Right renal pelvis (tissue), 4 donors: ENCODE measurements at places on chromosomes 2 and 18.

- DNase-seq = no peak
Measured at GRCh38 chr18:57771626-57772025, 31.5 kb downstream of the ATP8B1 start.

DNA sequence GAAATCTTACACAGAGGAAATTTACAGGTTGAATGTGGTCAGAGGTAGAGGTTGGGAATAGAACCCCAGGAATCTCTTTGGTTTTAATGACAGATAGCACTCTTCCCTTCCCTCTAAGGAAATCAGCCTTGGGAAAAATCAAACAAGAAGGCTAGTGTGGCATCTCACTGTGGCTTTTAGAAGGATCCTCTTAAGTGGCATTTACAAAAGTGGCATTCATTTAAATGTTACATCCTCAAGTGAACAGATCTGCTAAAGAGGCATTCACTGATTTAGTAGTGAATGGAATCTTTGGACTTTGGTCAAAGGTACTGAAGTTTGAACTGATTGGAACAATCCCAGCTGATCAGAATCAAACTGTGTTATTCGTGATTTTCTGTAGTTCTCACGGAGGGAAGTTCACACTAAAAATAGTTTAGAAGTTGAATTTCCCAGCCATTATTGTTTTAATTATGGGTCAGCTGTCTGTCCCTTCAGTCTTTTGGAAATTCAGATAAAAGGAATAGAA is 136.5 kb upstream of the FN1 start:
- no peak for DNase-seq

DNA sequence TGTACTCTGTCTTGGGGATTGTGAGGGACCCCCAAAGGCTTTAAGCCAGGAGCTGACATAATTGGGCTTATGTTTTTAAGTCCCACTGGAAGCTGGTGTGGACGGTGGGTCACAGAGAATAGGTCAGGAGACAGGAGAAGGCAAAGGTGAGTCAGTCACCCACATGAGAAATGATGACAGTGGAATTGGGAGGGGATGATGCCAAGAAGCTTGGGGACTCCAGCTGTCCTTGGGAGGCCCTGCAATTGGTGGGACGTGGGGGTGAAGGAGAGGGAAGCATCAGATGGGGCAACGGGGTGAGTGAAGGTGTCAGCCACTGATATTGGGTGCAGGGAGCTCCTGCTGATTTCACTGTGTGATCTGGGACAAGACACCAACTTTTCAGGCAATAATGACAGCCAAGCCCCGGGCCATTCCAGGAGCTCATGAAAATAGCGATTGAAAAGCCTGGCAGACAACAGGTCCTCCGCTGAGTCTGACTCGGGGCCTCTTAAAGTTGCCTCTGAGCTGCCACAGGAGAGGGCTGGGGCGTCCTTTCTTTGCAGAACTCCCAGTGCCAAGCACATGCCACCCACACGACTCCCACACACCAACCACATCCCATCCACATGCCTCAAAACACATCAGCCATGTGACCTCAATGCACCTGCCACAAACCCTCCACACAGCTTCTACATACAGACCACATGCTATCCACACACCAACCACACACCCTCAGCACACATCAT is 13.4 kb downstream of the TNS1 start:
- DNase-seq = no peak

GRCh38 chr18:25399554-25399953 is 47.6 kb upstream of the ZNF521 start:
- DNase-seq = no peak

DNA sequence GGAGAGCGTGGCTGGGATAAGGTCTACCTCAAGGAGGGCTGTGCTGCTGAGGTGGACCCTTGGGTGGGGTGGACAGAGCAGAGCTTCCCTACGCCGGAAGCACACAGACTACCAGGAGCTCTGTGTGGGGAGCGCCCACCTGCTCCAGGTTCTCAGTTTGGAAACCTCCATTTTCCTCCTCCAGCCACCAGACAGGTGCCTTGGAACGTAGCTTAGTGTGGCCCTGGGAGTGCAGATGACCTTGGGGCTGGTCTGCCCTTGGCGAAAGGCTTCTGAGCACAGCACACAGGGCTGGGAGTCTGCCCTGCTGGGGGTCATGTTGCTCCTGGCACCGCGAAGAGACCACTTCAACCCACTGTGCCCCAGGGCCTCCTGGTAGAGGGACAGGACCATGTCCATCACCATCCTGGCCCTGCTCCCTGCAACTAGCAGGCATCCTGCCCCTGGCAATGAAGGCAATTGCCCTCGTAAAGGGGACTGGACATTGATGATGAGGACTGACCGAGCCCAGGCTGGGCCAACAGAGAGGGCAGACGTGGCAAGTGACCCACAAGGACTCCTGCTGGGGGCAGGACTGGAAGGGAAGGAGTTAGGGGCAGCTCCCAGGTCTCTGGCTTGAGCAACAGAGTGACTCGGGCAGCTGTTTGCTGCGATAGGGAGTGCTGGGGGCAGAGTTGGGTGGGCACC is 214.7 kb downstream of the CYP26B1 start:
- no peak for DNase-seq

- DNase-seq = no peak
Measured at GRCh38 chr2:234754126-234754525, 197.7 kb upstream of the SH3BP4 start.

DNA sequence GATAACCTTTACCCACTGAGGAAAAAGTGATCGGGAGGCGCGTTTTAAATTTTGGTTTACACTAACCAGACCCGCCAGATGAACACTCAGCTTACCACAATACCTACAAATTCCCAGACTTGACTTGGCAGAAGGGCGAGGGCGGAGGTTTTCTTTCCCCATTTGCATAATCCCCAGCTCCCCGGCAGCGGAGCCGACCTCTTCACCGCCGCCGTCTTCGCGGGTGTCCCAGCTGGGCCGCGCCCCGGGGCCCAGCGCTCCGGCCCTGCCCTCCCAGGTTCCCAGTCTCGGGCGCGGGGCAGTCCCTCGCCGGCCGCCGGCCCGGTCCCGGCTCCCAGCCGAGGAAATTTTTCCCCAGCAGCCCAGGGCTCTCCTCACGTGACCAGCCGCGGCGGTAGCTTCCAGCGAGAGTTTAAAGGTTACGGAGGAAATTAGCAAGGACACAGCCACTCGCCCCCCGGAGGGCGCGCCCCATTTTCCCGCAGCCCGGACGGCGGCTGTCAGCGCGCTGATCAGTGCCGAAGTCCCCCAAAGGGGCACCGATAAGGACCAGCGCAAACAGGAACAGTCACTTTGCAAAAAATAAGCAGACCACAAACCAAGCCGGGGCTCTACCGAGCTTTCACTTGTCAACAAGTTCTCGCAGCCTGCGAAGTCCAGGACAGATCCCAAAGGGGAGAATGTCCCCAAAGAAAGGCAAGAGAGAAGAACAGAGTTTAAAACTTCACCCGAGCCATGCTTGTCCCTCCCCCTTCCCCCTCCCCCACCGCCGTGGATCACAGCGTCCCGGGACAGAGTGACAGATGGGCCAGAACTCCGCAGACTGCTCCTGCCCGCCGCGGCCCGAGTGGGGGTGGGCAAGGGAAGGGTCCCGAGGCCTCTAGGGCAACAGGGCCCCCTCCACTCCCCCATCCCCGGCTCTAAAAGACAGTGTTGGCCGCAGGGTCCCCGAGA is 1.3 kb upstream of the PRKCE start:
- DNase-seq = peak; percentile 66

DNA sequence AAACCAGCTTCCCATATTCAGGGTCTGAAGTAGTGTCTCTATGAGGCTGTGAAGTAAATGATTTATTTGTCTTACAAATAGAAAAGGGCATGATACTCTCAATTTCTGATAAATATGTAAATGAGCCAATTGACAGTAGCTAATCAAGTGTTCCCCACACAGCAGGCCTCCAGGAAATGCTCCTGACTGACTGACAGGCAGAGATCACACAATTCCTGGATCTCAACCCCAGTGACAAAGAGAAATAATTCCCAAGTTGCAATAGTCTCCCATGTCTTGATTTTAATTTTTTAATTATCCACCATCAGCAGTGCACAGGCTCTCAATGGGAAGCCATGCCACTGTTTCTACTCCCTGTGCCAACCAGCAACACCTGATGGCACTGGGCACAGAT is 390.4 kb downstream of the SOX11 start:
- no peak for DNase-seq

GRCh38 chr2:166984797-166985196 is 96.5 kb downstream of the XIRP2 start:
- DNase-seq = no peak

DNA sequence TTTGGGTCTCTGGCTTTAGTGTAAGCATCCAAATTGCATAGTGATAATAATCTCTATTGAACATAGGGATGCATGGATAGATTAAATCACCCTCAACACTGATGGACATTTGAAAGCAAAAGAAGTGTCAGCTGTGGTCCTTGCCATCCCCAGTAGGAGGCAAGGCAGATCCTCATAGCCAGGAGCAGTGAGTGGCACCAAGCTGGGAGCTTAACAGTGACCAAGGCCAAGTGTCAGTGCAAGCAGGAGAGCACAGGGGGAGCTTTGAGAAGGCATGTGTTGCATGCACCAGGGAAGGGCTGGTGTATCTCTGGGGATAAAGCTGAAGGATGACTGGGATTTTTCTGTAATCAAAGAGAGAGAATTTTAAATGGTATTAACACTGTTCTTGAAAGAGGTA is 14.7 kb downstream of the SLC14A1 start:
- DNase-seq = no peak
